ENCODE measurements at places on chromosomes 16 and 17.

DNA sequence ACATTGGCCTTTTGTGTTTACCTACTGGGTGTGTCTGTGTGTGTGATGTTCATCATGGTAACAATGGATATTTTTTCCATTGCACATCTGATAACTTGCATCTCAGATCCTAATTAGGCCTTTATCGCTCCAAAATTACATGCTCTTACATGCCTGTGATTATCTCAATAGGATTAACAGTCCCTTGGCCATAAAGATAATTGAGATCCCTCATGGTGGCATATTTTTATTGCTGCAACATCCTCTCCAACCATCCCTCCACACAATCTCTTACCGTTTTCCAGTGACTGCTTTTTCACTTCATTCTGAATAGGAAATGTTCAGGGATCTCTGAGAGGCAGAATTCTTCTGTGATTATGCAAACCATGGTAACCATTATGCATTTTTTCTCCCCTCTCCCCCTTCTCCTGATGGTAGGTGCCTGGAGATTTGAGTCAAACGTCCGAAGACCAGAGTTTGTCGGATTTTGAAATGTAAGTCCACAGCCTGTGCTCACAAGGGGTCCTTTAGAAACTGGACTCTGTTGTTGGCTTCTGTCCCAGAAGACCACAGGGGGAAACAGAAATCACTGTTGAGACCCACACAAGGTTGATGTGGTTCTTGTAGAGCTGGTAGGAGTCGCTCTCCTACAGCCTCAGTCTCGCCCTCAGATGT lies 405.5 kb downstream of the CPPED1 start:
- DNase-seq = no peak

GRCh38 chr16:28876019-28876659 lies 2.1 kb upstream of the ATP2A1 start:
- no peak for DNase-seq

- DNase-seq = no peak
Measured at GRCh38 chr17:56497132-56497531, 96.4 kb upstream of the NOG start.

DNA sequence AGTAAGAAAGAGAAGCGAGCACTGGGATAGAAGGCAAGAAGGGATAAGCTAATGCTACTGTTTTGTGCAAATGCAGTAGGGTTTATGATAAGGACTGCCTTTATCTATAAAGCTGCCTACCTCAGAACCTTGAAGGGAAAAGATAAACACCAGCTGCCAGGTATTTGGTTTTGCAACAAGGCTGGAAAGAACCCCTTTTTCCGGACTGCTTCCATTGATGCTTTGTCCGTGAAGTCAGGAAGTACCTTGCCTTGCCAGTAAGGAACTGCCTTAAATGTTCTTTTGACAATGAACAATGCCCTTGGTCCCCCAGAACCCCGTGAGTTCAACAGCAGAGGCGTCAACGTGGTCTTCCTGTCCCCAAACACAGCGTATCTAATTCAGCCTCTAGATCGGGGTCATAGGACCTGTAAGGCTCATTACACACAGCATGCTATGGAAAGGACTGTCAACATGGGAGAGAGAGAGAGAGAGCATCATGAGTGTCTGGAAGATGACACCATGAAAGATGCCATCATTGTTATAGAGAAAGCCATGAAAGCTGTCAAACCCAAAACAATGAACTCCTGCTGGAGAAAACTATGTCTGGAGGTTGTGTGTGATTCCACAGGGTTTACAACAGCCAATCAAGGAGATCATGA lies 113.4 kb downstream of the ANKRD11 start:
- no peak for DNase-seq

DNA sequence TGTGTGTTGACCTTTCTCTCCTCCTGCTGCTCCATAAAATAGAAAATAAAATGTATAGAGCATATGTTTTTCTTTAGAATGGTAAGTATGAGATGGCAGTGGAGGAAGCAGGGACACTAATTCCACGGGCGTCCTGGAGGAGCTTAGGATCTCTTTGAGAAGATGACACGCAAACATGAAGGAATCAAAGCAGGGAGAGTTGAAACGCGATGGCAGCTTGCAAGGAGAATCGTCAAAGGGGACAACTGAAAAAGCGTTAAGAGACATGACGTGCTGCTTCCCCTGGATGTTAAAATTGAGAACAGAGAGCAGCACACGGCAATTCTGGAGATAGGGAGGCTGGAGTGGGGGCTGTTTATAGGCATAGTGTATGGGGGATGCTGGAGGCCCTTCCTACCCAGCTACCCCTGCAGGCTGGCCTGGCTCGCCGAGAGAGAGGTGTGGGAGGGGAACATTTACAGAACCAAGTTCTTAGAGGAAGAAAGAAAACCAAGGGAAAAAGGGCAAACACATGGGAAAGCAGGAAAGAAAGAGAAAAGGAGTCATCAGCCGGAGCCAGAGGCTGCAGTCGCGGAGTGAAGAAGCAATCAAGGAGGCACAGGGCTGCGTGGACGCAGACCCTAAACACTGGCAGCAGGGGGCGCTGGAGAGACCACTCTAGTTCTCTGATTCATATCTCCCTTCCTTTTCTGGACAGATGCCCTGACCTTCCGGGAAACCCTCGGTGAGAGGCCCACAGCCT lies 55.8 kb downstream of the MYH13 start:
- peak; percentile 33 for DNase-seq
